ENCODE measurements at places on chromosomes 3 and 15.

- no peak for DNase-seq
Measured at GRCh38 chr15:66215811-66216210, 37.7 kb downstream of the MEGF11 start.

- DNase-seq: no peak
Measured at GRCh38 chr15:46207341-46207740, 572.5 kb downstream of the SQOR start.

DNA sequence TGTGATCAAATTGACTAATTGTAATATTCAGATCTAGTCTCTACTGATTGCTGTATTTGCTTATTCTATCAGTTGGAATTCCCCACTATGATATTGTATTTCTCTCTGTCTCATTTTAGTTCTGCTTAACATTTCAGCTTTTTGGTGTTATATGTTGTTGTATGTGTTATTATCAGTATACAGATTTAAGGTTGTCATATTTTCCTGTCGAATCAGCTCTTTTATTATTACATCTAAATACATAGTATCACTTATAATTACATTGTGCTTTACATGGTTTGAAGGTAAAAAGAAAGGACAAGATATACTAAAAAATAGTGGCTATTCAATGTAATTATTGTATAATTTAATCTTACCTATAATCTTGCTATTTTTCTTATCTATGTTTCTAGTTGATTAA is 207.3 kb downstream of the LRTM1 start:
- no peak for DNase-seq

DNA sequence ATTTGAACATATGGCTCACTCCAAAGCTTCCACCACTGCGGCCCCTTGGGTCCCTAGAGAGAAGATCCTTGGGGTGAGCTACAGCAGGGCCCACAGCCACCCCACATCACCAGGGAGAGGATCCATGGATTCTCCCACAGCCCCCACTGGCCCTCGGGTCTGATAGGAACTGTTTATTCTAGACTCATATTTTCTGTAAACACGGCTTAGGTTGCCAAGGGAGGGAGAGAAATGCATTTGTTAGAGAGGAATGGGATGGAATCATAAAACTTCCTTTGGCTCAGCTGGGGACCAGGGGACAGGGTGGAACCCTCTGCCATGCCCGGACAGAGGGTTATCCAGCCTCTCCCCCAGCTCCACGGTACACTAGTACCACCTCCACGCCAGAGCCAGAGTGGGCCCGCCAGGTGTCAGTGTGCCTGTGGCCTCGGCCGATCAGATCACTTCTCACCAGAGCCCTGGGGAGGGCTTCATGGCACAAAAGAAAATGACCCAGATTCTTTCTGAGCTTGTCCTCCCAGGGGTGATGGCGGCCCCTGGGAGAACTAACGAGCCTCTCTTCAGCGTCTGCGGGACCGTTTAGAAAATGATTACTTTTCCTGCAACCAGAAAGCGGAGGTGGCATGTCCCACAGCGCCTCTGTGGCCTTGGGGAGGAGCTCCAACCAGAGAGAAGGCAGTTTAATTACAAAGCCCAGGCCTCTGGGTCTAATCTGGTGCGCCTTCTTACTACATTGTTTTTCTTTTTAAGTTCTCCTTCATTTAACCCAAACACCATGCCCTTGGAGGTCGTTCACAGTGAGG is 33.7 kb downstream of the ADCY5 start:
- no peak for DNase-seq

DNA sequence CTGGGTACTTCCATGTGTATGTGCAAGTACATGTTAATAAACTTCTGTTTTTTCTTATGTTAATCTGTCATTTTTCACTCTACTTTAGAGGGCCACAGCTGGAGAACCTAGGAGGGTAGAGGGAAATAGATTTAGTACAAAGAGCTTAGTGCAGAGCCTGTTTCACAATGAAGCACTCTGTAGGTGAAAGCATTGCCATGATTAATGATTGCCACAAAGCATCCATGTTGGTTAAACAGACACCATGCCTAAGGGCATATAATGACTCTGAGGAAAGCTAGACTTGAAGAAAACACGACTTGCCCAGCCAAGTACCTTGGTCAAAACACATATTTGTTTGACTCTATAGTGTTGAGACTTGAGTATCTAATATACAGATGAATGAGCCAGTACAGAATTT is 338.4 kb downstream of the FHIT start:
- no peak for DNase-seq

- no peak for DNase-seq
Measured at GRCh38 chr3:143222981-143223380, 103.4 kb downstream of the CHST2 start.

GRCh38 chr3:195810455-195810845 is 1.3 kb downstream of the MUC4 start:
- DNase-seq: no peak

GRCh38 chr3:29332195-29332637 is 51.3 kb downstream of the RBMS3 start:
- no peak for DNase-seq

All from AG04450 (cell line).